ENCODE measurements at places on chromosomes 6 and 20.

DNA sequence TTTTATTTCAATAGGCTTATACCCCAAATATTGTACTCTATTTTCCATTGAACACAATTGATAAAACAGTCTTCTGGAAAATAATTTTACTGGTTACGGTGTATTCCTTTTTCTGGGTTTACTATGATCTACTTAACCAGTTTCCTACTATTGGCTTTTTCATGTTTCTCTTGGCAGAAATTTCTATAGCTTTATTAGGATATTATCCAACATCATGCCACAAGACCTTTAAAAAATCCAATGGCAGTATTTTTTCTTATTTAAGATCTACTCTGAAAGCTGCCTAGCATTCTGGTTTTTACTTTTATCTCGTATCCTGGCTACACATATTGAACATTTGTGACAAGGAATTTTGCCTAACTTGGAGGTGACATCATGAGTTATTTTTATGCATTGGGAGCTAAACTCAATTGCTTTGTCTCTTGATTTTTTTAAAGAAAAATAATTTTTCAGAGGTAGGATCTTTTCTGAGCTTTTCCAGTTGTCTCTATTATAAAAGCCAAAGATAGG lies 45.5 kb downstream of the SLC9A8 start:
- DNase-seq: no peak

DNA sequence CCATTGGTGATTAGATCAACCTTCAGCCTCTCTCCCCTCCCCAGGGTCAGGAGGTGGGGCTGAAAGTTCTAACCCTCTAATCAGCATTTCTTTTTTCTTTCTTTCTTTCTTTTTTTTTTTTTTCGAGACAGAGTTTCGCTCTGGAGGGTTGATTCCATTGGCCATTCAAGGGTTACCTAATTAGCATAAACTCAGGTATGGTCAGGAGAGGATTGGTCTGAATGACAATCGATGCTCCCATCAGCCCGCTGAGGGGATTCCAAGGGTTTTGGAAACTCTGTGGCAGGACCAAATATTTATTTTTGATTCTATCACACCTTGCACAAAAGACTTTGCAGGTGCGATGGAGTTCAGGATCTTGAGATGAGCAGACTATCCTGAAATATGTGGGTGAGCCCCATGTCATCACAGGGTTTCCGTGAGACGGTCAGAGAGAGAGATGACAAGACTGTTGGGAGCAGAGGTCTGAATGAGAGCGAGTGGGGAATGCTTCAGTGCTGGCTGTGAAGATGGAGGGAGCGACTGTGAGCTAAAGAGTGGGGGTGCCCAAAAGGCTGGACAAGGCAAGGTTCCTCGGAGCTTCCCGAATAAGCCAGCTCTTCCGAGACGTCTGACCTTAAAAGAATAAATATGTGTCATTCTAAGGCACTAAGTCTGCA lies 107.1 kb downstream of the BMP7 start:
- no peak for DNase-seq

GRCh38 chr6:157314705-157315321 lies 8.5 kb downstream of the TMEM242 start:
- DNase-seq: peak; percentile 58

GRCh38 chr6:105235155-105235554 lies 55.3 kb upstream of the POPDC3 start:
- no peak for DNase-seq

DNA sequence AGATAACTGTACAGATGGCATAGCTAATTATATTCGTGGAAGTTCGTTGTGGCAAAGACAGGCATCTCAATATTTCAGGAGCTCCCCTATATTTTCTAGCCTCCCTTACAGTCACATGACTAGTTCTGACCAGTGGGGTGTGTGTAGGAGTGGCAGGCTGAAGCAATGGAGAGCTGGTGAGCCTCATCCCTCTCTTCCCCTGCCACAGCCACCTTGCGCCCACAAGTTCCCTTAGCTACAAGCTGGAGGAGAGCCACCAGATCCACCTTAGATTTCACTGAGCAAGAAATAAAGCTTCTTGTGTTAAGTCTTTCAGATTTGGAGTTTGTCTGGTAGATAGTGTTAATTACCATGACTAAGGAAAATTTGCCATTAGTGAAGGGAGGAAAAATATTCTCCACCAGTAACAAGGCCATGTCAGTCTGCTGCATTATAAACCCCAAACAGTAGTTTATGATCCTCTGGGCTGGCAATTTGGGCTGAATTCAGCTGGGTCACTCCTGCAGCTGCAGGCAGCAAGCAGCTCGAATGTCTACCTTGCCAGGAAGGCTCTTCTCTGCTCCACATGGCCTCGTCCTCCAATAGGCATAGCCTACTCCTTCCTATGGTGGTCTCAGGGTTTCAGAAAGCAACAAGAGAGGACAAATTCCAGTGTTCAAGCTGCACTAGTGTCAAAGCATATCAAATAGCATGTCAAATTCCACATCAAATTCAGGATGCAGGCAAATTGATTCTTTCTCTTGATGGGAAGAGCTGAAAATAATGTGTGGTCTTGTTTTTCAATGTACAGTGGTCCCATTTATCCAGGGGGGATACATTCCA lies 7.4 kb upstream of the RBCK1 start:
- no peak for DNase-seq

- no peak for DNase-seq
These were observed 283.7 kb downstream of the ESR1 start for GRCh38 chr6:152091201-152091600.

- no peak for DNase-seq
These were observed 811 bp upstream of the ARMH2 start for GRCh38 chr6:24799541-24799915.

DNA sequence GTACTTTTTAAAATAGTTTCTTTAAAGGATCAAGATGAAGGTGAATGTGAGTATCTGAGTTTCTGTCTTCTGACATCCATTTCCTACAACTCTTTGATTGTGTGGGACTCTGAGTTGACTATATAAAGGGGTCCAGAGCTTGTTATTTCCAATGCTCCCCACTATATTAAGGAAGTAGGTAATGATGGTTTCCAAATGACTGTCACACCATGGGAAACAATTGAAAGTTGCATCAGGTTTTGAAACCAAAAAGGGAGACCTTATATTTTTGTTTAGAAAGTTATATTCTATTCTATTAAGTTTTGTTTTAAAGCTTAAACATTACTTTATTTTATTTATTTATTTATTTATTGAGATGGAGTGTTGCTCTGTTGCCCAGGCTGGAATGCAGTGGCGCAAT lies 11.2 kb downstream of the CASS4 start:
- no peak for DNase-seq

DNA sequence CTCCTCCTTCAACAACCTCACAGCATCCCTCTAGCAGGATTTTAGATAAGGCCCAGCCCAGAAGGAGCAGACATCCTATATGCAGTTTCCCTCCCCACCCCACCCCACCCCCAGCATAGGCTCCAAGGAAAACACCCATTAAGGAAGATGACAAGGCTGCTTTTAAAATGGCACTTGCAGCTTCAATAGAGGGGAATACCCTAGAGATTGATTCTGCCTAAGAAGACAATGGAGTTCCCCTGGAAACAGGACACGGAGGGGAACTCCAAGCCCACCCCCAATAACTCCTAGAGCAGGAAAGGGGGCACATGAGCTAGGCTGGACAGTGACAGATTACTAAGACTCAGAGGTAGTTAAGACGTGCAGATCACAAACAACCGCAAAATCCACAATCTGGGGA lies 34.7 kb downstream of the CPNE5 start:
- no peak for DNase-seq

DNA sequence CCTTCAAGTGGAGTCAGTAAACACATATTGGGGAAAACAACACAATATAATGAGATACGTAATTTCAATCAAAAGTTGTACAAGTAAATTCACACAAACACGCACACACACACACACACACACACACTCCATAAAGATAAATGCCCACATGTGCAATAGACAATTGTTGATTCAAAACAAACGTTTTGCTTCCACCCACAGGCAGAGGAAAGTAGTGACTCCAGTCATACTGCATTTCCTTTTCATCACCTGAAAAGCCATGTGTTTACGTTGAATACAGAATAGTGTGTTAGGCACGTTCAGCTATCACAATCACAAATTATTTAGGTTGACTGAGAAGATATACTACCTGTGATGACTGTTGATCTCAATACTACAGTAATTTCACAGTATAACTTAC lies 443.8 kb upstream of the MANEA start:
- DNase-seq: peak; percentile 16

DNA sequence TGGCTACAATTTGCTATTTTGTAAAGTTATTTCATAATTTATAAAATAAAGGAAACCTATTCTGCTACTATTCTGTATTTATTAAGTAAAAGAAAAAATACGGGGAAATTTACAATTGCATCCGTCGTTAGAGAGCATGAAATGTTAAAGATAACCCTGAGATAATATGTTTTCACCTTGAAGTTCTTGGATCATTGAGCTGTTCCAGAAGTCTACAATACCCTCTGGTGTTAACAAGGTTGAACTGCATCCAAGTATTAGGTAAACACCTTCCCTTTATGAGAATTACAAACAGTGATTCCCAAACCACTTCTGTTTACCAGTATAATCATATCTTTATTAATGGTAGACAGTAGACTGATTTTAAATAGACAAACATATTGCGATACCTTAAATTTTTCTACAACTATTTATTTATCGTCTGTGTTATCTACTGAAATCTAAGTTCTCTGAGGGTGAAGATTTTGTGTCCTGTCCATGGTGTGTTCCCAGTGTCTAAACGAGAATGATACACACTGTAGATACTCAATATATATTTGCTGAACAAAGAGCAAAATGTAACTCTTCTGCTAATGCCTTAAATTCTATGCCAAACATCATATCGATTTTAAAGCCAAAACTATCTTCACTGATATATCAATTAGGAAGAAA lies 28.2 kb downstream of the TBC1D32 start:
- DNase-seq: peak; percentile 35

DNA sequence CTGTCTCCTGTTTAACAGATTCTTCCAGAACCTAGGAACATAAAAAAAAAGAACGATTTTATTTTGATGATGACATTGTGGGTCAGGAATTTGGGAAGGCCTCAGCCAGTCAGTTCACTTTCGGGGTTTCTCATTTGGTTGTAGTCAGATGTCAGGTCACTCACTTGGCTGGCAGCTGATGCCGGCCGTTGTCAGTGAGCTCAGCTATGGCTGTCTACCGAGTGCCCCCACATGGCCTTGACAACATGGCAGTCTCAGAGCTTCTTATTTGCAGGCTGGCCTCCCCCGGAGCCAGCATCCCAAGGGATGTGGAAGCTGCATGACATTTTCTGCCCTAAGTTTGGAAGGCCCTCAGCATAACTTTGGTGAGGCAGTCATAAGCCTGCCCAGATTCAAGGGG lies 11.5 kb downstream of the RNF217 start:
- no peak for DNase-seq

GRCh38 chr20:12598894-12599293 lies 409.9 kb upstream of the SPTLC3 start:
- no peak for DNase-seq

DNA sequence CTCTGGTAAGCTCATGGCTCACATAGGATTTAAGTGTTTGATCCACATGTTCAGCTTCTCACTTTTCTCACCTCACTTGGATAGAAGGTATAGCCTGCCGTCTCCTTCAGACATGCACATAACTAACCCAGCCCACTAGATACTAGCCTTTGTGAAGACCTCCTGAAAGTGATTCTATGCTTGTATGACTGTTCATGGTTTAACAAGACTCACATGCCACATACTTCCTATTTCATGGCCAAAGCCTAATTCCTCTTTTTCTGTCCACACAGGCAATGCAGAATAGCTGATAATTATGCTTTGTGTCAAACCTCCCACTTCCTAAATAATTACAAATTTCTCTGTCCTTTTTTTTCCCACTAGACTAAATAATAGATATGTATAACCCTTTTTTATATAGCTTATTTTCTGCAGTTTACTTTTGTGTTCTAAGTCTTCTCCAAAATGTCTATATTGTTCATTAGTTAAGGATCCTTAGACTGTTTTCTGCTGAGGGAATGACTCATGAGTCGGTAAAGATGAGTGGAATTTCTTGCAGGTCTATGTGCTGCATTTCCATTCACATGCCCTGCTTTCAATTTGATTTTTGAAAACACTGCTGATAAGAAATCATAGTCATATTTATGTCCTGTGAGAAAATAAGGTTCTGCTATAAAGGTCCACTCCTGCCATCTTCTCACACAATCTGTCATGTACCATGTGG lies 43.0 kb downstream of the HDDC2 start:
- DNase-seq: no peak

- DNase-seq: no peak
These were observed 266.0 kb downstream of the PAX1 start for GRCh38 chr20:21971436-21971835.

GRCh38 chr6:134870677-134871498 lies 79.0 kb downstream of the ALDH8A1 start:
- no peak for DNase-seq

GRCh38 chr6:30681766-30682142 lies 4.7 kb downstream of the PPP1R18 start:
- DNase-seq: no peak

DNA sequence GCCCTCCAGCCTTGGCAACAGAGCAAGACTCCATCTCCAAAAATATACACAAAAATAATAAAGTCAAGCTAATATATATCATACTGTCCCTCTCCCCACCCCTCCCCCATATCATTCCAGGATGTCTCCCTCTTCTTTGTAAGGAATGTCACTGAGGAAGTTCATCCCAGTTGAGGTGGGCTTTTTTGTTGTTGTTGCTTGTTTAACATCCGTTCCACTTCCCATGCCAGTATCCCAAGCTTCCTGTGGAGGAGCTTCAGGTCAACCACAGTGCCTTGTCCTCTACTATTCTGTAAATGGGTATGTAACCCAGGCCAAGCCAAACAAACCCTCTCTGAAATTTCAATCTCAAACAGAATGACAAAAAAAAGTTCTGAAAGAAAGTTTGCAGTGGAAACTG lies 19.0 kb upstream of the PTPN1 start:
- DNase-seq: no peak

DNA sequence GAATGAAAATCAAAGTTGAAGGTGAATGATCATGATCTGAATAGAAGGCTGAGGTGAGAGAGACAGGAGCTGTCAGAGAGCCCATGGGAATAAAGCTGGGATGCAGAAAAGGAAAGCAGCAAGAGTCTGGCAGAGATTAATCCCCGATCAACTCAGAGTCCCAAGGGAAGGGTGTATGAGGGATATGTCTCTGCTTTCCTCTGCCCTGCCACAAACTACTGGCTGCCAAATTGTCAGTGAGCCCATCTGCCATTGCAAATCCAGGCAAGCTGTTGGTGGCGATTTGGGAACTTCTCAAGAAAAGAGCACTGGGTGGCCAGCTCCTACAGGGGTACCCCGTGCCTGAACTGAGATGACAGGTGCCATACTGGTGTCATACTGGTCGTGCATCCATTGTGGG lies 705.5 kb upstream of the MAN1A1 start:
- no peak for DNase-seq

- no peak for DNase-seq
These were observed 215.9 kb downstream of the ATXN1 start for GRCh38 chr6:16545382-16545781.

DNA sequence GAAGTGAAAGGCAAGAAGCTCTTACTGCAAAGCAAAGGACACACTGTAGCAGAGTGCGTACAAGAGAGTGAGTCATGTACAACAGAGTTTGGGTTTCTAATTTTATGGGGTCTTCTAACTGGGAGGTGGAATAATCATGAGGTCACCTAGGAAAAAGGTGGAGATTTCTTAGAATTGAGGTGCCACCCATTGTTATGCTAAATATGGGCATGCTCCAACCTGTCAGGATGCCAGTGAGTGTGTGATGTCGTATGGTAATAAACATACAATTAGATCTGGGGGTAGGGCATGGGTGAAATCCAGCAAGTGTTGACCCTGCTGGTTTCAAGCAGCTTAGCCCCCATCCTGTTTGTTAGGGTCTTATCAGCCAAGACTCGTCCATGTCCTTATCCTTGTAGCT lies 46.6 kb downstream of the OR2B6 start:
- no peak for DNase-seq

Data from HCT116 (cell line).